ENCODE measurements at places on chromosomes 5 and 9. TPM values are rescaled to one million over a fixed set of nuclear protein-coding genes. Genes with fewer than 3 reads are reported as not detected.
A peak's percentile ranks its signal among the peaks of the same experiment; 100 is the strongest.

DENND1A gene
- total RNA-seq, result 15.7 TPM

TOR1B gene
- total RNA-seq, result 23.1 TPM

GFPT2 gene
- 5.5 TPM for total RNA-seq

DNA sequence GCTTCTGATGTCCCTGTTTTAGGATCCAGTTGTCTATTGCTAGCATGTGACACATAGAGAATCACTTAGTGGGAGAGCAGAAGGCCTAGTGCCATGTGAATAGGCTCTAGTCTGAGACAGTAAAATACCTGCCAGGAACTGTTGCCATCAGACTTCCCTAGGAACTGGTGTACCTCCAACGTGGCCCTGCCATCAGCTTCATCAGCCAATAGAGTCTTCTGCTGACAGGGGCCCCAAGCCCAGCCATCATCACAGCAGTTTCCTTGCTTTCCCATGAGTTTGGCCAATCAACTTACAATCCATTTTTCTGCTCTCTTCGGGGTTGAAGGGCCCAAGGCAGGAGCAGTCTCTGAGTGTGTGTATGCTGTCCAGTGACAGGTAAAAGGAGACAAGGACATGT, 128.4 kb upstream of the ADRA1B start:
- DNase-seq, result no peak

DNA sequence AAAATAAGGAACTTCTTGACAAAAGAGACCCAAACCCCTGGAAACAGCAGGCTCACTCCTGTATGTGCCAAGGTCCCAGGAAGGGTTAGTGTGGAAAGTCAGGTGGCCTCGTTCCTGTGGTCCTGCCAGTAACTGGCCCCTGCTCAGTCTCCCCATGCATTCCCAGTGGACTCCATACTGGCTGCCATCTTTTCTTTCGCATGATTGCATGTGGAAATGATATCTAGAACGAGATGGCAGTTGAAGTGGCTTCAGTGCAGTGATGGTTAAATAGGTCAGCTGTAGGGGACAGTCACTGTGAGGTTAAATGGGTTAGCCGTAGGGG, 30.4 kb downstream of the AHRR start:
- no peak for DNase-seq

DNA sequence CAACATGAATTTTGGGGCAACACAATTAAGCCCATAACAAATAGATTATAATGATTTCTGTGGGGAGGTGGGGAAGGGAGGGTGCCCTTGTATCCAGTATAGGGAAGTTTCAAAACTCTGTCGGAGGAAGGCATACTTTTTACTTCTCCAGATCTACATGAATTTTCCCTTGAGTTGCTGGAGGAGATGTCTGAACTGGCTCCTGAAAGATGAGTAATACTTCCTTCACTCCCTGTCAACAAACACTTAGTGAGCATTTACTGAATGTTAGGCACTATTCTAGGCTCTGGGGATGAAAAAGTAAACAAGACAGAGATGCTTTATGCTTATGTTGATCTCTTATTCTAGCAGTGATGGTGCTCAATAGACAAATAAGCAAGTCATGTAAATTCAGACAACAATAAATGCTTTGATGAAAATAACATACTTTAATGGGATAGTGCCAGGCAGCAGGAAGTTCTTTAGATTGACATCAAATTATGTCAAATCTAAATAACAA, 197.9 kb upstream of the ANKH start:
- no peak for DNase-seq

DNA sequence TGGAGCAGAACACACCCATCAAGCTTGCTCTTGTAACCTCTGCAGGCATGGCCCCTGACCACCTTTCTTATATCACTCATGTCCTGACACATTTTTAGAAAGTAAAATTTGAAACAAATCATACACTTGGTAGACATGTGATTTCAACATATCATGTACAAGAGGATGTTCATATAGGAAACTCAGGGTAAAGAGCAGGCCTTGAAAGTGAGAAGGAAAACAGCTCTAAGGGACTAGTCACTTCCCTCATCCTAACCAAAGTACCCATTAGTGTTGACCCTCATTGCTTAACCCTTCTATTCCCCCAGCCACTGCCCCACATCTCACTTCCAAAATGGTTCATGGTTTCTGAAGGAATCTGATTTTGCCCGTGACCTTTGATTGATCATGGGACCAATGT, 492.4 kb upstream of the KLF4 start:
- no peak for DNase-seq

GRCh38 chr9:15725953-15726352, 173.1 kb downstream of the CCDC171 start:
- DNase-seq, result no peak

DNA sequence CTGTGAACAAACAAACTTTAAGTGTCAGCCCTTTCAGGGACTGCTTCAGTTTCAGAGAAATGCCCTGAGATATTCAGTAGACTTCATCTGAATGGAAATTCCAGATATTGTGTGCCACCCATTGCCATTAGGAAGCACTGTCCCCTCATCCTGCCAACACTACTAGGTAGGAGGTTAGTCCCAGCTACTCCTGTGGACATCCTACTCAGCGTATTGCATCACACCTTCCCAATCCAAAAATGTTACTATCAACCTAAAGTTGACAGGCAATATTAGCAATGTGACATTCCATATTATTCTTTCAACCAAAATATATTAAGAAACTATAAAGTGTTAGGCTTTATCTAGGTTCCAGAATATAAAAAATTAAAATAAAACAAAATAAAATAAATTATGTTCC, 552.0 kb upstream of the ST8SIA4 start:
- DNase-seq, result no peak

CER1 gene
- total RNA-seq, result not detected

DNA sequence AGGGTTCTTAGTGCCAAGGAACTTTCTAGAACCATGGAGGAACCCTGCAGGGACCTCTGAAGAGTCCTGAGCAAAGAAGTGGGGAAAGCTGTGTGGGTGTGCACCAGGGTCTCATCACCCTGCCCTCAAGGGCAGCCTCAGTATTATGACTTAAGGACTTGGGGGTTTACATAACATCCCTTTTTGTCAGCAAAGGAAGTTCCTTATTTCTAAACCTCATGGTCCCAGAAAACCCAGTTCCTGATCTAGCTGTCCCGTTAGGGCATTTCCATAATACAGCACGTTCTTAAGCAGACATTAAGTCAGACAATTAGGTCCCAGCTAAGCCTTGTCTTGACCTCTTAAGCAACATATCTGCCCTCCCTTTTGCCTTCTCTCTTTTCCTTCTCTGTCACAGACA, 57.3 kb downstream of the DAPK1 start:
- no peak for DNase-seq

DNA sequence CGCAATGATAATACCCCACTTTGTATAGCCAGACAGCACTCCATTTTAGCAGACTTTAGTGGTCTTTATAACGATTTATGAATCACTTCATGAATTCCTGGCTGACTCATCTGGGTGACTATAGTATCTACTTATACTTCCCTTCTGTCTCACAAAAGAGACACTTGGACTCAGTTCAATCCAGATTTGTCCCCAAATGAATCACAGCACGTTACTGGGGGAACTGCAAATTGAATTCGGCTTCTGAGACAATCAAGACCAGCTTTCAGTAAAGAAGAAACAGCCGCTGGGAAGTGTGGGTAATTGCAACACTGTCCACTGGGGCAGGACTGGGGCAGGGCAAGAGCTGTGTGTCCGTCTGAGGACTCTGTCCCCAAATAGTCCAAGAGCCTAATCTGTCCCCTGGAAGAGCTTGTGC, 337.3 kb upstream of the RFX3 start:
- DNase-seq, result peak; percentile 54

GRCh38 chr5:149667829-149668330, 62.2 kb upstream of the PPARGC1B start:
- no peak for DNase-seq

DNA sequence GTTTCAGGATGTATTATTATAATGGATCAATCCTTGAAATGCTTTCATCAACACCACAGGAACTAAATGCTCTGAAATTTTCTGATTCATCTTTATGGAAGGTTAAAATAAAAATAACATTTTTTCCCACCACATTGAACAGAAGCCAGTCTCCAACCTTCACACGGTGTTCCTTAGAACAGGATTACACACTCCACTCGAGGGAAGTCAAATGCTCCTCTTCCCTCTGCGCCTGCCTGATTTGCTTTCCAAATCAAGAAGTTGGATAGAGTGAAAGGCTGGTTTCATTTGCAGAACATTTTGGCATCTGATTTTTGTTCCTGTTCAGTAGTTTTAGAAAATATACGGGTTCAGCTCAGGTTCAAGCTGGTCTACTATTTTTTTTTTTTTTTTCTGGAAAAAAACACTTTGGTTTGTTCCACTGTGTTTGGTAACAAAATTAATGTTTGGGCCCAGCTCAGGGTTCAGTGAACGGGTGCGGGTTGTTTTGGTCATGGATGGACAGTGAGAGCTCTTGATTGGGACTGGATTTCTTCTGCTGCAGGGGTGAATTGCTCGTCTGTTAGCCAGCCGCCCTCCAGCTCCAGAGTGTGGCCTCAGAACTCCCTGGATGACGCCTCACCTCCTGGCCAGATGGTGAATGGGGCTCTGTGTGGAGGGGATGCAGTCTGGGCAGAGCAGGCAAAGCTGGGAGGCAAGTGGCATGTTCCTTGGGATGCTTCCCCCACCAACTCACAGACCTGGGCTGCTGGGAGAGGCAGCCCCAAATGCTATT, 82.4 kb upstream of the STC2 start:
- no peak for DNase-seq

GRCh38 chr5:116576053-116576713, 1.6 kb upstream of the SEMA6A start:
- peak; percentile 72 for DNase-seq

DNA sequence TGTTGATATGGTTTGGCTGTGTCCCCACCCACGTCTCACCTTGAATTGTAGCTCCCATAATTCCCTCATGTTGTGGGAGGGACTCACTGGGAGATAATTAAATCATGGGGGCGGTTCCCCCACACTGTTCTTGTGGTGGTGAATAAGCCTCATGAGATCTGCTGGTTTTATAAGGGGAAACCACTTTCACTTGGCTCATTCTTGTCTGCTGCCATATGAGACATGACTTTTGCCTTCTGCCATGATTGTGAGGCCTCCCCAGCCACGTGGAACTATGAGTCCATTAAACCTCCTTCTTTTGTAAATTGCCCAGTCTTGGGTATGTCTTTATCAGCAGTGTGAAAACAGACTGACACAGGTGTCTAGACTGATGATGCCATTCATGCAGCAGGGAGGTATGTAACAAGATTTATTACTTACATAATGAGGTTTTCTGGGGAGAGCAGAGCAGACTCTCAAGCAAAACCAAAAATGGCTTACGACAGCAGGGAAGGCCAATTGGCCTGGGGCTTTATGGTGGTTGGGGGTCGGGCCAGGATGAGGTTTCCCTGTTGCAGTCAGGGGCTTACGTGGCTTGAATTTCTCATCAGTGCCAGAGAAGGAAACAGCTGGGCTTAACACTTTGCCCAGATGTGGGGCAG, 9.5 kb upstream of the COMMD10 start:
- no peak for DNase-seq

PLPP6 gene
- total RNA-seq, result 5.4 TPM

DNA sequence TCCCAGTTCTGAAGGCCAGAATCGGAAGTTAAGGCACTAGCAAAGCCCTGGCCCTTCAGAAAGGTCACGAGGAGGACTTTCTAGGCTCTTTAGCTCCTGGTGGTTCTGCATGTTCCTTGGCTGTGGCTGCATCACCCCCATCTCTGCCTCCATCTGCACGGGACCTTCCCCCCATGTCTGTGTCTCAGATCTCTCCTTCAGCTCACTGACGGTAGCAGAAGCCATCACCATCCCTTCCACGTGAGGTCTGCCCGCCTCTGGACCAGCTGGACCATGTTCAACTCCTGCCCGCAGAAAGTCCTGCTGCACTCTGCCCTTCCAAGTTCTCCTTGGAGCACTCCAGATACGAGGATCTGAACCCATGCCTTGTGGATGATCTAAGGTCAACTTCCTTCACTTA, 242.9 kb upstream of the IRX1 start:
- no peak for DNase-seq

PLAC8L1 gene
- 0.80 TPM for total RNA-seq

FBXL7 gene
- 32.2 TPM for total RNA-seq

CD274 gene
- total RNA-seq, result 29.7 TPM

- DNase-seq, result no peak
These were observed 18.1 kb downstream of the OTP start for GRCh38 chr5:77620405-77620804.

GRCh38 chr9:98900244-98900643, 43.5 kb upstream of the COL15A1 start:
- no peak for DNase-seq

DNA sequence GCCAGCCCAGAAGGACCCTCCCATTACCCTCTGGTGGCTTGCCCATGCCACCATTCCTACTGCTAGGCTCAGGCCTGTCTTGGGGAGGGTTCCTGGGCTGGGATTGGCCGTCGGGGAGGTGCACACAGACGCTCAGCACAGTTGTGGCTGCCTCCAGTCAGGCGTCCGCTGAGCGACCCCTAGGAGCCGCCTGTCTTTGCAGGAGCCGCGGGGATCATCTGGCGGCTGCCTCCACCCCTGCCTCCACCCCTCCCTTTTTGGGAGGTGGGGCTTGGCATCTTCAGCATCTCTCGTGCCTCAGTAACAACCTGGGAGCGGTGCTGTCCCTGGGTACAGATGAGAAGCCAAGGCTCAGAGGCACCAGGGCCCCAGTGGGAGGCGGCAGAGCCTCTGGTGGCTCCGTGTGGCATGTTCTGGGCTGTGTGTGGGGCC, 39.6 kb downstream of the RXRA start:
- no peak for DNase-seq

DNA sequence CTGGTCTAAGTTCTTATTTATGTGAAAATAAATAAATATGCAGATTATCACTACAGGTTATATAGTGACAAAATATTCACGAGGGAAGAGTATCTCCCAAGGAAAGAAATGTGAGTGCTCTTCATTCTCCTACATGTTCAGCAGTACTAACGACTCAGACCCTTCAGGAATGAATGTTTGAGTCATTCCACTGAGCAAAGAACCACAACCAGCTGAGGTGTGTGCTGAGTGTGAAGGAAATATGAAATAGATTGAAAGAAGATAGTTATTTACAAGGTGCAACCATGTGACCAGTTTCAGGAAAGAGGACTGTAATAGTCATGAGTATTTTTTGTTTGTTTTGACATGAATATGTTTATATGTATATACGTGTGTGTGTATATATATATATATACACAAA, 228.7 kb downstream of the TUSC1 start:
- no peak for DNase-seq

GRCh38 chr5:125317536-125317995, 571.1 kb upstream of the ZNF608 start:
- no peak for DNase-seq

- no peak for DNase-seq
These were observed 439.3 kb downstream of the DTWD2 start for GRCh38 chr5:118548761-118549720.

DNA sequence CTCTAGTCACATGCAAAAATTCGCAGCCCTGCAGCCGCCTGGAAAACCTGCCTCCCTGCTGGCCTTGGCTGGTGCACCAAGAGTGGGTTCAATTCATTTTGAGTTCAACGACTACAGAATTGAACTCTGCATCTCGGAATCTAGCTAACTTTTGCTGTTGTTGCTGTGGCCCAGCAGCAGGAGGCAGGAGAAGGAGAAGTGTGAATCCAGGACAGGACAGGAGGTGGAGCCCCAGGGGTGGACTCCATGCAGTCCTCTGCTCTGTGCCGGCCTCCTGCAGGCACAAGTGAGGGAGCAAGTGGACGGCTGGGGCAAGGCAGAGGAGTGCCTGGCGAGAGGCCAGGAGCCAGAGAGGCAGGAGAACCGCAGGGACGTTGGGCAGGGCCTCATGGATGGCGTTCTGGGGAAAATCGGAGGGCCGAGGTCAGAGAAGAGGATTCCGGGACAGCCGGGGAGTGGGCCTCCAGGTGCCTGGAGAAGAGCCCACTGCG, 214.2 kb downstream of the FANCC start:
- no peak for DNase-seq

- DNase-seq, result no peak
These were observed 69.6 kb downstream of the FBXL17 start for GRCh38 chr5:108312258-108312657.
